Mesenchymal stem cell (in vitro differentiated cells and primary cell): ENCODE measurements at places on chromosomes 7 and 10.

GRCh38 chr10:131955591-131956340 is 26.0 kb downstream of the BNIP3 start:
- DNase-seq, result no peak

DNA sequence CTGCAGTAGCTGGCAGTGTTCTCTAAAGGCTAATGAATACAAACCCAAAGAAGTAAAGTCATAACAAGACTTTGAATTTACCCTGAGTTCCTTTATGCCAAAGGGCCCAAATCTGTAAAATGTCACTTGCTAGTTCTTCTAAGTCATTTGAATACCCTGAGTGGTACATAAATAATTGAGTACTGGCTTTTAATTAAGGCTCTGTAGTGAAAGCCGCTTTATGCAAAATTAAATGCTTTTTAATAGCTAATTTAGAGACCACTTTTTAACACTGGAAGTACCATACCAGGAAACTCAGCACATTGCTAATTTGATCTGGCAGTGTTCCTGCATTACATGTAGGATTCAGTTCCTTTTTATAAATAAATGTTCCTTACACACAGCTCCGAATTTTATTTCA is 24.0 kb upstream of the TSPAN13 start:
- DNase-seq, result no peak

DNA sequence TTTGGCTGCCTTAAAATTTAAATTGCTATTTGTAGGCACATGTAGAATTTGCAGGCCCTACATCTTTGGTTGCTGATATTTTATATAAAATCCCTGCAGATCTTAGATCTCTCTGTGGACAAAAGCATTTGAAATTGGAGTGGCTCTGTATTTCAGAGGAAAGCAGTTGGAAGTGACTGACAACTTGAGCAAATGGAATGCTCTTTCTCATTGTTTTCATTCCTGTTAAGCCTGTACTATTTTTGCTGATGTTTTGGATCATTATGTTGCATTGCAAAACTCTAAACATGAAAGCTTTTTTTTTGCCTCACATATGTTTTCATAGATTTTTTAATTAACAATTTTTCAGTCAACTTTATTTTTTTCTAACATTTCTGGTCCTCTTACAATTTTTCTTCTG is 251.2 kb upstream of the MDFIC start:
- DNase-seq, result no peak

DNA sequence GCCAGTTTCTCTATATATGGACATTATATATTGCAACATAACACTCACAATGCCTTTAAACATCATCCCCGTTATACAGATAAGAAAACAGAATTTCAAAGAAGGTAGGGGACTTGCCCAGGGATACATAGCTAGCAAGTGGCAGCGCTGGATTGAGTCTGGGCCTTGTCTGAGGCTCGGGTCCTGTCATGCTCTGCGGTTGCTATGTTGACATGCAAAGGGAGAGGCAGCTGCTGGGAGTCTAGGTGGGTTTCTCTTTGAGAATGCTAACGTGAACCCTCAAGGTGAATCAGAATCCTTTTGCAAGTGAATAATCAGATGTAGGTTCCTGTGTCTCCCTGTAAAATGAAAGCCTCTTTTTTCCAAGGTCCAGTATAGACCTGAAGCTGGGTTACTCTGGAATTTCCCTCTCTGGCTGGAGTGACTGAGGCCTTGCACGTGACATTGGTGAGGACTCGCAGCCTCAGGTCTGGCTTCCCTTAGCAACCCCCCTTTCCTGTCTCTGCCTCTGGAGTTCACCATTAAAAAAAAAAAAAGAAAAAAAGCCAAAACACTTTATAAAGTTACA is 38.9 kb downstream of the TCF7L2 start:
- peak; percentile 74 for DNase-seq

GRCh38 chr7:149880638-149881311 is 7.0 kb downstream of the ATP6V0E2 start:
- DNase-seq, result no peak

DNA sequence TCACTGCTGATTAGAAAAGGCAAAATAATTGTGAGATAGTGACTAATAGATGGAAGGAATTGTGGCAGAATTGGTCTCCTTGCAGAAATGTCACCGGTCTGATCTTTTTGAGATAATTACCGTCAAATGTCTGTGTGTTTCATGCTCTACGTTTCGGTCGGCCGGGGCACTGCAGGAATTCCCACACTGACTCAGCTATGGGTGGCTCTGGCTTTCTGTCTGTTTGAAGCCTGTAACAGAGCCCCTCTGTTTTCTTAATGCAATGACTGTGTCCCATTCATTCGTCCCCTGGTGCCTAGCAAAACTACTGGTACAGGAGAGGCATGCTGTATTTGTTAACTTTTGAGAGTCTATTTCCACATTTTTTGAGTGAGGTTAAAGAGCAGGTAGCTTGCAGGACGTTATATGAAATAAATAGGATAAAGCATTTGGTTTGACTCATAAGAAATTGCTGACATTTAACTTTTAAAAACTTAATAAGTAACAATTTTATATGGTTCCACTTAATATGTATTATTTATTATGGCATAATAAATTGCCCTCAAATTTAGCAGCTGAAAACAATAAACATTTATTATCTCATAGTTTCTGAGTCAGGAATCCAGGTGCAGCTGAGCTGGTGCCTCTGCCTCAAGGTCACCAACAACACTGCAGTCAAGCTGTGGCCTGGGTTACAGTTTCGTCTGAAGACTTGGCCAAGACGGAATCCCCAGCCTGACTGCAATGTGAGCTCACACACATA is 53.3 kb upstream of the CTBP2 start:
- no peak for DNase-seq

DNA sequence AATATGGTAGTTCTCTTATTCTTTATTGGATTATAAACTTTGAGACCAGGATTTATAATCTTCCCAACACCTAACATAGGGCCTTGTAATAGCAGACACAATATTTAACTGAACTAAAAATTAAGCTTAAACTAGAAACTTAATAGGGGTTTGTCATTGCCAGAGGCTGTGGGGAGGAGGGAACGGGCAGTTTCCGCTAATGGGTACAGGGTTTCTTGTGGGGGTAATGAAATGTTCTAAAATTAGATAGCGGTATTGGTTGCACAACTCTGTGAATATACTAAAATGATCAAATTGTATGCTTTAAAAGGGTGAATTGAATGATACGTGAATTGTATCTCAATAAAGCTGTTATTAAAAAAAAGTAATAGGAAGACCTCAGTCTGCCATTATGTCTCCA is 45.4 kb downstream of the NT5C2 start:
- DNase-seq, result no peak

DNA sequence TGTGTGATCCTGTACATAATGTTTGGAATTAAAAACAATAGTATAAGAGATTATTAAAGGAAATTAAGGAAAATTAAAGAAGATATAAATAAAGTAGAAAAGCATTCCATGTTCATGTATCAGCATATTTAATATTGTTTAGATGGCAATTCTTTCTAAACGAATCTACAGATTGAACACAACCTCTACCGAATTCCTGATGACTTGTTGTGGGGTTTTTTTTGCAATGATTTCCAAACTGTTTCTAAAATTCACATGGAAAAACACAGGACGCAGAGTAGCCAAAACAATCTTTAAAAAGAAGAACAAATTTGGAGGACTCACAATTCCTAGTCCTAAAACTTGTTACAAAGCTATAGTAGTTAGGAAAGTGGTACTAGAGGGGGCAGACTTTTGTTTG is 573.4 kb upstream of the IGFBP3 start:
- no peak for DNase-seq

DNA sequence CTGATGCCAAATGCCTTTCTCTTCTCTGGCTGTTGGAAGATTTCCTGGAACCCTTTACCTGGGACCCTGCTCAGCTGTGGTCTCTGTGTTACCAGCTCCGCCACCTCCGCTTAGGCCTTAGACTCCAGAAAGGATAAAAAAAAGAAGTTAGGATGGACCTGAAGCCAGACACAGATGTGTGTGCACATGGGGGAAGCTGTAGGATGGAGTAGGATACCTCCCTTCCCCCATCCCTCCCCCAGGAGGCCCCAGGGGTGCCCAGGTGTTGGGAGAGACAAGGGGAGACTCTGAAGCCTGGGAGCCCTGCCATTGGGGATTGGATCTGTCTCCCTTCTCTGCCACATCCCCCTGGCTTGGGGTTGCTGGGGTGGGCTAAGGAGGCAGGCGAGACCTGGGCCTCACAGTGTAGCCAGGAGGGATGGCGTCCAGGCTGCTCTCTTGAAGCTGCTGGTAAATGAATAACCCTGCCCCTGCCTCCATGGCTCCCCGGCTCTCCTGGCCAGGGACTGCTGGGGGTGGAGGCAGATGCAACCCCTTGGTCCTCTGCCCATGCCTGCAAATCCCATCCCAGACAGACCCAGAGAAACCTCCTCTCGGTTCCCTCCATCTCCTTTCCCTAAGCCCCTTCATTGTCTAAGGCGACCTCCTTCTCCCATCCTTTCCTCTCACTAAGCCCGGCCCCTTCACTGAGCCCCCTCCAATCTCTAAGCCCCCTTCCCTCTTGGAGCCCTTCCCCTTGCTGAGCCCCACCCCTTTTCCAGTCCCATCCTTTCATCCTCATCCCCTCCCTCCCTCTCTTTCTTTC is 8.0 kb downstream of the CLDN3 start:
- DNase-seq, result no peak

DNA sequence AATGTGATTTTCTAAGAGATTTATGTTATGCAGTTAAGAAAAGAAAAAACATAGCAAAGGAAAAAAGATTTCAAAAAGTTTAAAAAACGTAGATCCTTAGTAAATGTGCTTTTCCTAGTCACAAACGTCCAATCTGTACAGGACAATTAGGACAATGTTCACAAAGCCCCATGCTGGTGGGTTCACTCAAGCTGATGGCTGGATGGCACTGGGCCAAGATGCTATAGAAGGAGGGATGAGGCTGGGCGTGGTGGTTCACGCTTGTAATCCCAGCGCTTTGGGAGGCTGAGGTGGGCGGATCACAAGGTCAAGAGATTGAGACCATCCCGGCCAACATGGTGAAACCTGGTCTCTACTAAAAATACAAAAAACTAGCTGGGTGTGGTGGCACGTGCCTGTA is 22.1 kb downstream of the SVIL start:
- no peak for DNase-seq

DNA sequence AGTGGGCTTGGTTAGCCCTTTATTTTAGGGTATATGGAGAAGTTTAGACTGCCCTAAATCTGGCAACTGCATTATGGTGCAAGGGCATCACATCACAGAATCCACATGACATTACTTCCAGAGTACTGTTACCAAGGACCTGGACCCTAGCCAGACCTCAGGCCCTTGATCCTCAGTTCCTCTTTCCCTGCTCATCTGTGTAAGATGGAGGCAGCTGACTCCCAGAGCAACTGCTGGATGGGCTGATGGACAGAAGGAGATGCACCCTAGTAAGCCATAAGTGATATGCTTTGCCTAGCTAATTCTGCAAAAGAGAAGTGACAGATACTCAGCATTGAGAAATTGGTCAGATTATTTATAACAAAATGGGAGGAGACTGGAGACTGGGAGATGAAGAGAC is 131.7 kb downstream of the DYNC1I1 start:
- no peak for DNase-seq

GRCh38 chr7:153943457-153943856 is 108.7 kb upstream of the DPP6 start:
- DNase-seq, result no peak

DNA sequence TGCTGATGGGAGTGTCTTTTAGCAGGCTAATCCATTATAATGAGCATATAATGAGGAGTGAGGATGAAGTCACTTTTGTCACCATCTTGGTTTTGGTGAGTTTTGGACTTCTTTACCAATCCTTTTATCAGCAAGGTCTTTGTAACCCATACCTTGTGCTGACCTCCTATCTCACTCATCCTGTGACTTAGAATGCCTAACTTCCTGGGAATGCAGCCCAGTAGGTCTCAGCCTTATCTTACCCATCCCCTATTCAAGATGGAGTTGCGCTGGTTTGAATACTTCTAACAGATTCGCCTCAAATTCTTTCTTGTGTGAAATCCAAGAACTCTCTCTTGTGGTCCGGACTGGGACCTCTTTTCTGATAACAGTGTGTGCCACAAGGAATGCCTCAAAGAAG is 253.1 kb upstream of the CACNA2D1 start:
- no peak for DNase-seq

DNA sequence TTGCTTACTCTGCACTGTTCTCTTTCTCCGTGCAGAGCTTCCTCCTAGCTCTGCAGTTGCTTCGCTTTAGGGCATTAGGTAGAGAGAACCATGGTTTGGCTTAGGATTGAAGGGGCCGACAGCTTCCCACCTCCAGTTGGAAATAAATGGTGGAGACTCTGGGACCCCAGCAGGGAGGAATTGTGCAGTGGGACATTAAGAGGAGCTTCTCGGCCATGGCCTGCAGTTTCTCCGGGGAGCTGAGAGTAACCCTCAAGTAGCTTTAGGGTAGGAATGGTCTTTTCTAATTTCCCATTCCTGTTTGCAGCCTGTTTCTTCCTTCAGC is 1.2 kb downstream of the SUFU start:
- DNase-seq, result no peak

DNA sequence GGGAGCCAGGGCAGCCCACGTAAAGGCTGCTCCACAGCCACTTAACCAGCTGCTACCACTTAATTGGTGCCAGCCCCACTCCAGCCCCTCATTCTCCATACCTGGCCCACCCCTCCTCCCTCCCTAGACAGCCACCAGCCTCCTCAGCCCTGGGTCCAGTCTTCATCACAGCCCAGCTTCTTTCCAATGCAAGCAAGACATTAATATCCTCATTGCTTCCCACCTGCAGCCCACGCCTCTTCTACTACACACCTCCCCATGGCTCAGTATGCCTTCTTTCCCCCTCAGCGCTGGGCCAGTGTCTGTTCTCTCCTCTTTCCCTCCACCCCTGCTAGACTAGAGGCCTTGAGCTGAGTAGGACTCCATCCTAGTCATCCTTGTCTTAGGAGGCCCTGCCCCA is 33.5 kb upstream of the UNC5B start:
- no peak for DNase-seq

DNA sequence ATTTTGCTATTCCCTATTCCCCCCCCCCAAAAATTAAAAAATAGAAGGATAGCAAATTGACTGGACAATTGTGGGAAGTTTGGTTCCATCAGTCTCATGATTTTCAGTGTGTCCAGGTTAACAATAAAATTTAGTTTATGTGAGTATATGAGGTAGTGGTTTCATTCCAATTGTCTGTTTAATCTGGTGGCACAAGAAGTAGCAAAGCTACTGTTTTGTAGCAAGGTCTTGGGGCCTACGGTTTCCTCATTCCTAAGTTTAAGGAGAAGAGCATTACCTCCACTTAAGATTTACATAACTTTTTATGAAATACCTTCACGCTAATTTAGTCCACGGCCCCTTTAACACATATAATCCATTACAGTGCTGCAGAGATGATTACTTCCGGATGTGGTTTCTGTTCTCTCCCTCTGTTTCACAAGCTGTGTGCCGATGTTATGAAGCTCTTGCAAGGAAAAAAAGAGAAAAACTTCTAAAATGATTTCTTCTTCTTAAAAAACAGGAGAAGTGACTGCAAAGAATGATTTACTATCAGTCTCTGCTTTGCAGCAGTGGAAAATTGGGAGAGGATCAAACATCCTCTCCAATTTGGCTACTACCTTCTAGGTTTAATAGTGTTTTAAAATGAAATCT is 32.7 kb upstream of the NPVF start:
- DNase-seq, result peak; percentile 72

DNA sequence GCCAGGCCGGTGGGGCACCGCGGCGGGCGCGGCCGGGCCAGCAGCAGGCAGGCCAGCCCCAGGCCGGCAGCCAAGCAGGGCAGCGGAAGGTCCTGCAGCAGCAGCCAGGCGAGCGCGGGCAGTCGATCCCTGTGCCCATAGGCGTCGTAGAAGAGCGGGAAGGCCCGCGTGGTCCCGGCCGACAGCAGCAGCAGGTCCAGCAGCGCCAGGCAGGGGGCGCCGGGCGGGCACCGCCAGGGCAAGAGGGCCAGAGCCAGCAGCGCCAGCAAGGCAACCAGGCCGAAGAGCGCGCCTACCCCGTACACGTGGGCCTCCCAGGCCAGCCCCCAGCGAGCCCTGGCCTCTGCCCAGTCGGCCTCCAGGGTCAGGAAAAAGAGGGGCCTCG is 8.4 kb upstream of the RBM28 start:
- peak; percentile 11 for DNase-seq
